ENCODE measurements at places on chromosomes 5 and 9. TPM values are rescaled to one million over a fixed set of nuclear protein-coding genes. Genes with fewer than 3 reads are reported as not detected.

UBAP1 gene
- 48.7 TPM for total RNA-seq

FBXL7 gene
- total RNA-seq: 1.5 TPM

ARSK gene
- total RNA-seq: 8.5 TPM

TNC gene
- 0.43 TPM for total RNA-seq

RNF183 gene
- total RNA-seq: not detected

PPP6C gene
- total RNA-seq: 23.2 TPM

DEPDC1B gene
- total RNA-seq: 16.2 TPM

ST8SIA4 gene
- 0.20 TPM for total RNA-seq

TRPM3 gene
- total RNA-seq: not detected

NUTM2G gene
- total RNA-seq: not detected

QRFP gene
- total RNA-seq: not detected

SMIM27 gene
- 14.3 TPM for total RNA-seq

FOXD1 gene
- 12.2 TPM for total RNA-seq

SAP30L gene
- 29.0 TPM for total RNA-seq

HAVCR1 gene
- 28.9 TPM for total RNA-seq

ESM1 gene
- not detected for total RNA-seq

ALDH7A1 gene
- total RNA-seq: 79.7 TPM

F2RL1 gene
- 265 TPM for total RNA-seq

IL3 gene
- total RNA-seq: not detected

LEAP2 gene
- total RNA-seq: 0.90 TPM

SLC36A3 gene
- total RNA-seq: not detected

PCDHB4 gene
- not detected for total RNA-seq

ENTPD2 gene
- total RNA-seq: 2.4 TPM

CHSY3 gene
- 0.17 TPM for total RNA-seq

PCAT7 gene
- 0.46 TPM for total RNA-seq

SLC1A3 gene
- not detected for total RNA-seq

PCDH1 gene
- total RNA-seq: 3.7 TPM

AK8 gene
- 1.1 TPM for total RNA-seq

FAM163B gene
- total RNA-seq: not detected

C5orf58 gene
- total RNA-seq: not detected

SYK gene
- 0.03 TPM for total RNA-seq

TRIP13 gene
- 71.3 TPM for total RNA-seq

CTSV gene
- total RNA-seq: 13.6 TPM

REEP2 gene
- total RNA-seq: 7.1 TPM

DMRT2 gene
- total RNA-seq: not detected

CKMT2 gene
- total RNA-seq: not detected

PHPT1 gene
- 294 TPM for total RNA-seq

GPX8 gene
- 34.0 TPM for total RNA-seq

SPINK4 gene
- total RNA-seq: not detected

WDR70 gene
- 13.7 TPM for total RNA-seq

AJM1 gene
- total RNA-seq: 4.6 TPM

PCDHGC4 gene
- total RNA-seq: not detected
